ENCODE measurements at places on chromosomes 1 and 21. TPM values are rescaled to one million over a fixed set of nuclear protein-coding genes. Genes with fewer than 3 reads are reported as not detected.

Gene CDC7
- total RNA-seq = 4.7 TPM

Gene FAM72D
- total RNA-seq = not detected

GRCh38 chr1:239560921-239561320, 174.6 kb downstream of the CHRM3 start:
- no peak overlapping the region for H3K4me3 ChIP-seq
- no peaks in the 10 kb centered on the region for H3K4me1 ChIP-seq
- H3K27me3 ChIP-seq = no peaks in the 10 kb centered on the region
- no peak for DNase-seq
- H3K36me3 ChIP-seq = no peaks in the 10 kb centered on the region

DNA sequence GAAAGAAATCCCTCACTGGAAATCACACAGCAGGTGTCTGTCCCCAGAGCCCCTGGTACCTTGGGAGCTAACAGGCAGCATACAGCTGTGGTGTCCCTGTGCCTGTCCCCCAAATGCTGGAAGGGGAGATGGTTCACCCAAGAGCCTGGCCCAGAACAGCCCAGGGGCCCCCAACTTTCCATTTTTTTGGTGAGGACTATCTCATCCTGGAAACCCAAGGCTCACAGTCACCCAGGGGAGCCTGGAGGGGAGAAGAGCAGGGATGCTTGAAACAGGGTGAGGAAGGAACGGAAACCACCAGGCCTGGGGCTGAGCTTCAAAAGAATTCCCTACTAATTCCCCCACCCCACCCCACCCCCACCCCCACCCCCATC, 3.6 kb downstream of the SDC3 start:
- no peaks in the 10 kb centered on the region for H3K36me3 ChIP-seq
- peaks cover 17% of the 10 kb centered on the region for H3K27me3 ChIP-seq
- DNase-seq = no peak
- H3K4me1 ChIP-seq = peaks cover 15% of the 10 kb centered on the region

- DNase-seq = no peak
- no peaks in the 10 kb centered on the region for H3K36me3 ChIP-seq
- H3K4me3 ChIP-seq = no peak overlapping the region
- no peaks in the 10 kb centered on the region for H3K27me3 ChIP-seq
Observed at GRCh38 chr1:34268311-34268954, 91.7 kb downstream of the C1orf94 start.

Gene PHACTR4
- 28.8 TPM for total RNA-seq

All from CD4-positive, alpha-beta memory T cell (primary cell).